ENCODE measurements at places on chromosomes 5 and 9.

- DNase-seq: no peak
Measured at GRCh38 chr9:76808636-76809035, 44.4 kb downstream of the PCA3 start.

- peak; percentile 60 for DNase-seq
Measured at GRCh38 chr9:112097712-112098688, 77.1 kb downstream of the SUSD1 start.

DNA sequence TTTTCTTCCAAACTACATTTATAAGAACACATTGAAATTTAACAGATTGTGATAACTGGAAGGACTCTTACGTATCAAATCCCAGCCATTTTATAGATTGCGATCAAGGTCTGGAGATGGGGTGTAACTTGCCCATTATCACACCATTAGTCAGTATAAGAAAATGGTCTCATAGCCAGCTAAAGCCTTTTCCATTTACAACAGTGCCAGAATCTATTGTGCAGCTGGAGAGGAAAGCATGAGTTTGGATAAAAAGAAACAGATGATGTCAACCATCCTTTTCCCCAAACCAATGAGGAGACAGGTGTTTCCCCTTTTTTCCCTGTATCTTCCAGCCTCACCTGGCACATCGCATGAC is 658.8 kb downstream of the ACTL7B start:
- no peak for DNase-seq

DNA sequence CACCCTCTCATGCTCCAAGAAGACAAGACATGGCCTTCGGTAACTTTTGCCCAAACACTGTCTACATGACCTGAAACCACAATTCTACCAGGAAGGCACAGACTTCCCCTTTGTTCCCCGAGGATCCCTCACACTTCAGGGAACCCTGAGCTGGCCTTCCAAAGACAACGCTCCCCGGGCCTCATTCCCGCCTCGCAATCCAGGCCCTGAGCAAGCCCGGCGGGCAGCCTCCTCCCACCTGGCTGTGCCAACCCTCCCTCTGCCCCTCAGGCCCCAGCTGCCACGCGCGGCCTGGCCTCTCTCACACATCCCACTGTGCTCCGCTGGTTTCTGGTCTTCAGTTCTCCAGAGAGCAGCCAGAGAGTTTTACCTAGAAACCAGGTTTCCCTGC is 7.3 kb downstream of the QSOX2 start:
- no peak for DNase-seq

GRCh38 chr5:137129886-137130680 is 369.0 kb downstream of the SPOCK1 start:
- DNase-seq: no peak

GRCh38 chr5:112161392-112161748 is 257.7 kb downstream of the EPB41L4A start:
- no peak for DNase-seq

DNA sequence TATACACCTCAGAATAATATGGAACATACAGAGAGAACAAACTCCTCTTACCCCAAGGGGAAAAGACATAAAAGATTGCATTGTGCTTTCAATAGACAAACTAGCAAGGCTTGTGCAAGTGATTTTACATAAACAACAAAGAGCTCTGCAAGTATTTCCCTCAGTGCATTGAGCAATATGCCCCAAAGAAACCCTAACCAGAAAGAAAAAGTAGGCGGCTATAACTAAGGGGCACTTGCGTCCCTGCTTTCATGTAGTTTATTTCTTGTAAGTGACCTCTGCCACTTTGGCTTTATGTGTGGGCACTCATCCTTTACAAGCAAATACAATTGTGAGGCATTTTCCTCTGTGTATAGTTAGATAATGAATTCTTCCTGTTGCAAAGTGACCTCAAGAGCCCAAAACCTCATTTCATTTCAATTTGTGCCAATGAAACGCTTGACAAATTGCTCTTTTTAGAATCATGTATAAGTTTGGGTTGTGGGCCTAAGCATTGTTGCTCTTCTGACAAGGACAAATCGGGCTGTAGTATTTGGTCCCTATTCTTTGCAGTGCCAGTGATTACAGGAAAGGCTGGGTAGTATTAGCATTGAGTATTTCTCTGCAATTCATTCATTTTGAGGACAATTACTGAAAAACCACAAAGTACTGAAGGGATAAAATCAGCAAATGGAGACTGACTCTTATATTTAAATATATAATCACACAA is 282.2 kb downstream of the DTWD2 start:
- no peak for DNase-seq

GRCh38 chr5:23012842-23013241 is 159.7 kb upstream of the CDH12 start:
- DNase-seq: no peak

DNA sequence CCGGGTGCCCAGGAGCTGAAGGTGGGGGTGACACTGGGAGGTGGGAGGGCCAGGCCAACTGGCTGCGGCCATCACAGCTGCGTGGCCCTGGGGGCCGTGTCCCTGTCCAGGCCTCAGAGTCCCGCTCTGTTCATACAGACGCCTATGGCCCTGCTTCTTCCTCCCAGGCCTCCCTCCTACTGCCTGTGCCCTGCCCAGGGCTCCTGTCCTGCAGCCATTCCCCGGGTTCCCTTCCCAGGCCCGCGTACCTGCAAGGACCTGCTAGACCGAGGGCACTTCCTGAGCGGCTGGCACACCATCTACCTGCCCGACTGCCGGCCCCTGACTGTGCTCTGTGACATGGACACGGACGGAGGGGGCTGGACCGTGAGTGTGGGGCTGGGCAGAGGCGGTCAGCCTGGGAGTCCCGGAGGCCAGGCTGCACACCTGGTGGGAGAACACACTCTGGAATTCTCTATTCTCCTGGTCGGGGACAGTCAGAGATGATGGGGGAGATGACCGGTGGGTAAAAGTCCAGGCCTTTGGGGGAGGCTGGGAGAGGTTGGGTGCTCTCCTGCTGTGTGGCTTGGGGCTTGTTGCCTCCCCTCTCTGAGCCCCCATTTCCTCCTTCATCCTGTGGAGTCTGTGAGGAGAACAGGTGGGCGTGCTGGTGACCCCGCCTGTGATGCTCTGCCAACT is 4.5 kb downstream of the FCN2 start:
- no peak for DNase-seq

- DNase-seq: no peak
Measured at GRCh38 chr5:159412284-159413046, 82.2 kb upstream of the IL12B start.

- DNase-seq: no peak
Measured at GRCh38 chr5:146995878-146996277, 117.3 kb upstream of the PPP2R2B start.

GRCh38 chr5:112706446-112707016 is 31.2 kb upstream of the APC start:
- no peak for DNase-seq

DNA sequence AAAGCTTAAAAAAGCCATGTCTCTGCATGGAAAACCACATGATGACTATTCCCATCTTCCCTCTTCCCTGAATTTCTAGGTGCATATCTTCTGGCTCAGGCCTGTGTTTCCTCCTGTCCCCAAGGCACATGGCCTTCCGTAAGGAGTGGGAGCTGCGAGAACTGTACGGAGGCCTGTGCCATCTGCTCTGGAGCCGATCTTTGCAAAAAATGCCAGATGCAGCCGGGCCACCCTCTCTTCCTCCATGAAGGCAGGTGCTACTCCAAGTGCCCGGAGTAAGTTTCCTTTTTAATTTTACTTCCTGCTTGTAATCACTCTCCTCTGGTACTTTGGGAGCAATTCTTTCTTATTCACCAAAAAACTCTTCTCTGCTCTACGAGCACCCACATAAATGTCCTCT is 83.6 kb downstream of the RFK start:
- no peak for DNase-seq

- DNase-seq: no peak
Measured at GRCh38 chr5:20574576-20574975, 586.6 kb upstream of the CDH18 start.

DNA sequence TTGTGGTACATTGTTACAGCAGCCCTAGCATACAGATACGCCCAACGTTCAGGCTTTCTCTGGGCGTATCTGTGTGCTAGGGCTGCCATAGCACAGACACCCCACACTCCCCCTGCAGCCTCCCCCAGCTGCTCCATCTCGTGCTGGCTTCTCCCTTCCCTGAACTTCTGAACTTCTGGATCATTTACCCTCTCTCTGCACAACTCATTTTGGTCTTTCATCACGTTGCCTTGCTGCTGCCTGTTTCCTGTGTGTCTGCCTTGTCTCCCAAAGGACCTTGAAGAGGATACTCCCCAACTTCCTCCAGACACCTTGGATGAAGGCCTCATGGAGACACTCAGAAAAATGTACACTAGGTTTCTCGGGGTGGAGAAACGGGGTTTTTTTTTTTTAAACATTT is 37.3 kb downstream of the SLIT3 start:
- no peak for DNase-seq

GRCh38 chr5:11248966-11249365 is 487.9 kb upstream of the DAP start:
- no peak for DNase-seq

GRCh38 chr9:38295764-38296163 is 96.7 kb upstream of the ALDH1B1 start:
- no peak for DNase-seq

DNA sequence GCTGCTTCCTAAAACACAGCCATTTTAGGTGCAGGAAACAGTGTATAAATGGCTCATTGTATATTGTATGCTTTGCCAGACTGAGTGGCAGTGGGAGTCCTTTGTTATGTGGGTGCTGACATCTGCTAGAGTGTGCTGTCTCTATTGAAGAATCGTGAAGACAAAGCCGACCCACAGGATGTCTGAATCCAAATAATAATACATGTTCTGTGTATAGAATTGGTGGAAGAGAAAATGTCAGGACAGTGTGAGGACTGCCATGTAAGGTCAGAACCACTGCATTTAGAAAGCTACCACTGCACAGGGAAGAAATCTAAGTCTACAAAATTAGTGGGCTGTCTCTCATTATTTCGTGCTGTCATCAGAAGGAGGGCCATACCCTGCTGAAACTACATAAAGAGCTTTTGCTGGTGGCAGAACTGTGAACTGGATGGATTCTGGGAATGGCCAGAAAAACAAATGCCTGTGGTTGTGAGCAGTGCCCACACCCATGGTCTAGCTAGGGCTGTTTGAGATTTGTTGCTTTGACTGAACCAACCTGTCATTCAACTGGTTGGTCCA is 2.5 kb downstream of the IL7R start:
- no peak for DNase-seq

GRCh38 chr5:83632874-83633273 is 87.8 kb downstream of the HAPLN1 start:
- DNase-seq: no peak

GRCh38 chr9:69549310-69550202 is 122.6 kb downstream of the APBA1 start:
- peak; percentile 44 for DNase-seq

GRCh38 chr9:27393054-27393846 is 96.3 kb upstream of the EQTN start:
- DNase-seq: no peak

- no peak for DNase-seq
Measured at GRCh38 chr5:172854451-172854871, 20.4 kb downstream of the ERGIC1 start.

DNA sequence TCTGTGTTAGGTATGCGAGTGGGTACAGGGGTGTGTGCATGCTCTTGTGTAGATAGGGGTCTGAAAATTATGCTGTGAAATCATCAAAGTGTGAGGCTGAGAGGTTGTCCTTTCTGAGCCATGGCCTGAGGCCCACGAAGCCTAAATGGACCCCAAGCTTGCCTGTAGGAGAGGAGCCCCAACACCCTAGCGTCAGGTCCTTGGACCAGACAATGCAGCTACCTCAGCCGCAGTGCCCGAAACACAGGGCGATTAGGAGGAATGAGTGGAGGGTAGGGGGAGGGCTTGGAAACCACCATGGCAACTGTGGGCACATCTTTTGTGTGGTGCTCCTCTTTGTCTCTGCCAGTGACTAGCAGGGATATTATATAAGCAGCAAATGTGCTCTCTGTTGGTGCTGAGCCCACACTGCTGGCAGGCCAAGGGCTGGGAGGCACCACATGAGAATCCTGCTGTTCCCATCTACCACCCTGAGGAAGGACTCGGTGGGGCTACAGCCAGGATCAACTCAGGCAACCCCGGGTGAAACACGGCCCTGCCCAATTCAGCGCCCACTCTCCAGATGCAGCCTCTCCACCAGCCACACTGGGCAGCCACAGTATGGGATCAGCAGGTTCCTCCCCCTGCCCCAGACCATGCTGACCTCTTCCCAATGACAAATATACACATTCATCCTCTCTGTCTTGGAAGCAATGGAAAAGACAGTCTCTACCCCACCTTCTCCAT is 84.6 kb upstream of the FSTL4 start:
- DNase-seq: no peak

DNA sequence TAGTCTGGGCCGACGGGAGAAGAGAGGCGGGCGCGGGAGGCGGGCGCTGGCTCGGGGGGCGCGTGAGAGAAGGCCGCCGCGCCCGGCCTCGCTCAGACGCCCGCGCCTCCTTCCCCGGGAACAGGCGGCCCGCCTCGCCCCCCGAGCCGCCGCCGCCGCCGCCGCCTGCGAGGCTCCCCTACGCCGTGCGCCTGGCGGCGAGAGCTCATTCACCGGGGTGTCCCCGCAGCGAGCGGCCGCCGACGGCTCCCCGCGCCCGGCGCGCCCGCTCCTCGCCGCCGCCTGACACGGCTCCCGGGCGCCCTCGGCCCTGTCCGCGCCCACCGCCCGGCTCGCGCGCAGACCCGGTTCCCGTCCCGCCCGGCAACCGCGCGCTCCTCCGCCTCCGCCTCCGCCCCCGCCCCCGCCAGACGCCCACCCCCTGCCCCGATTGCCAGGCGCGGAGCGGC is at the start of gene GNAQ:
Gene GNAQ, minus strand, starts transcription at position 368 of the 449 bp plus-strand sequence. CDS start 576 bp downstream, outside the sequence.
- DNase-seq: peak; percentile 75

DNA sequence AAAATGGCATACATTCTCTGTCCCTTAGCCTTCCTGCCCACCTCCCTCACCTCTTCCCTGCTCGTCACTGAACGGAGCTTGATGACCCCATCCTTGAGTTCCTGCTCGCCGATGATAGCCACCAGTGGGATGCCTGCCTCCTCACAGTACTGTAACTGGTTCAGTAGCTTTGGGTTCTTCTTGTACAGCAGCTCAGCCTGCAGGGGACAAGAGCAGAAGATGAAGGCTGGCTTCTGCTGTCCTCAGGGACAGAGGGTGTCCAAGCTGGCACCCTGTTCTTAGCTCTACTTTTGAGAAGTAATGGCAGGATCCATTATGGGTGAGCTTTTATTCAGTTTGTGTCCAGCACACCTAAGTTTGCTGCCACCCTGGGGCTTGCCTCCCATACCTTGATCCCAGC is 1.3 kb upstream of the DND1 start:
- no peak for DNase-seq

DNA sequence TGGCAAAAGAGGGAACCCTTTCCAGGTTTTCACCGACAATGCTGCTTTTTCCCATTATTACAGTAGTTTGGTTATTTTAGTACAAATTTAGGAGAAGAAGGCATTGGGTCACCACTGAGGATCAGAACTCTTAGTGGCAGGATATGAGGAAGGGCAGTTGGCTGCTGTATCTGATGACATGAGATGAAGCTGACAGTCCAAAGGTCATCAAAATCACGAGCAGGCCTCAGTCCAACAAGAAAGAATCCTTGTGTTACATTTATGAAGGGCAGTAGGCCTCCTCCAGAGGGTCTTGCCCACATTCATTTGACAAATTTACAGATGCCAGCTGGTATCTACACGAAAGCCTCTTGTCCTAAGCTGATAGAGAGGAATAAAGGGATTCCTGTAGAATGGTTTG is 49.5 kb upstream of the COL15A1 start:
- DNase-seq: no peak
